ENCODE measurements at places on chromosomes 2 and 18.

DNA sequence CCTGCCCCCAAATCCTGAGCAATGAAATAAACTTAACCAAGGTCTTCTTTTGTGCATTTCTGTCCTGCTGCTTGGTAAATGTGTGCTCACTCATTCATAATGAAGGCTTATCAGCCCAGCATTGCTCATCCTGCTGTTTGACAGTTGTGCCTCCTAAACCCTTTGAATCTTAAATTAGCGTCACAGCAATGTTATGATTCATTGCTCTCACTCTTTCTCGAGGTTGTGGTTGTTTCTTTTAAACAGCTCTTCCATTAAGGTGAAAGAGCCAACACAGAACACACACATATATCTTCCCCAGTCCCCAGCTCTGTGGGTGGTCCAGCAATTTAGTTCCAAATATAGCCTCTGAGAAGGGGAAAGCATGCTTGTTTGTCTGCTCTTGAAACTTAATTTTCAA is 84.0 kb downstream of the EVA1A start:
- no peaks in the 10 kb centered on the region for H3K27me3 ChIP-seq
- no peak for DNase-seq
- H3K27ac ChIP-seq, result no peak overlapping the region
- peaks cover 15% of the 10 kb centered on the region for H3K4me1 ChIP-seq
- H3K4me3 ChIP-seq, result no peak overlapping the region
- no peaks in the 10 kb centered on the region for H3K36me3 ChIP-seq

- H3K4me1 ChIP-seq, result peaks cover 27% of the 10 kb centered on the region
- H3K27ac ChIP-seq, result no peak overlapping the region
- no peak for DNase-seq
- H3K4me3 ChIP-seq, result no peak overlapping the region
- H3K27me3 ChIP-seq, result no peaks in the 10 kb centered on the region
These were observed 81.3 kb downstream of the OSBPL6 start for GRCh38 chr2:178275600-178275999.

DNA sequence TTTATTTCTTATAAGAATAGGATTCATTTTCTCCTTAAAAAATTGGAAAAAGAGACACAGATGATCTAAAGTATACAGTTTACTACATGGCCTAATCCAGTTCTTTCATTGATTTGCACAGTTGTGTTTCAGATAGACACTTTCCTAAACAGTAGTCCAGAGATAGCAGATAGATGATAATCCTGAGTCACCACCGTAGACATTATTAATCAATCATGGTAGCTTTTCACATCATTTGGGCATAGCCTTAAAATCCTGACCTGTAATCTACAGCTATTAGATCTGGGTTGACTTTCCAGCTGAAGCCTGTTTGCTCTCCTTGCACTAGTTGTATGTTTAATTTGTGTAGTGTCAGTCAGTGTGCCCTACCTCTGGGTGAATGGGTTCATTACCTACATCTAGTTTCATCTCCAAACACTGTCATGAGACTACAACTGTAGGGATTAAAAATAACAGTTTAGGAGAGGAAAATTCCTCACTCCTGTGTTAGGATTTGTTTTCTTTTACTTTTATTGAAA is 14.1 kb downstream of the C18orf63 start:
- peaks cover 2% of the 10 kb centered on the region for H3K27me3 ChIP-seq
- H3K27ac ChIP-seq, result no peak overlapping the region
- DNase-seq, result no peak
- no peaks in the 10 kb centered on the region for H3K4me1 ChIP-seq
- no peaks in the 10 kb centered on the region for H3K36me3 ChIP-seq
- H3K4me3 ChIP-seq, result no peak overlapping the region

DNA sequence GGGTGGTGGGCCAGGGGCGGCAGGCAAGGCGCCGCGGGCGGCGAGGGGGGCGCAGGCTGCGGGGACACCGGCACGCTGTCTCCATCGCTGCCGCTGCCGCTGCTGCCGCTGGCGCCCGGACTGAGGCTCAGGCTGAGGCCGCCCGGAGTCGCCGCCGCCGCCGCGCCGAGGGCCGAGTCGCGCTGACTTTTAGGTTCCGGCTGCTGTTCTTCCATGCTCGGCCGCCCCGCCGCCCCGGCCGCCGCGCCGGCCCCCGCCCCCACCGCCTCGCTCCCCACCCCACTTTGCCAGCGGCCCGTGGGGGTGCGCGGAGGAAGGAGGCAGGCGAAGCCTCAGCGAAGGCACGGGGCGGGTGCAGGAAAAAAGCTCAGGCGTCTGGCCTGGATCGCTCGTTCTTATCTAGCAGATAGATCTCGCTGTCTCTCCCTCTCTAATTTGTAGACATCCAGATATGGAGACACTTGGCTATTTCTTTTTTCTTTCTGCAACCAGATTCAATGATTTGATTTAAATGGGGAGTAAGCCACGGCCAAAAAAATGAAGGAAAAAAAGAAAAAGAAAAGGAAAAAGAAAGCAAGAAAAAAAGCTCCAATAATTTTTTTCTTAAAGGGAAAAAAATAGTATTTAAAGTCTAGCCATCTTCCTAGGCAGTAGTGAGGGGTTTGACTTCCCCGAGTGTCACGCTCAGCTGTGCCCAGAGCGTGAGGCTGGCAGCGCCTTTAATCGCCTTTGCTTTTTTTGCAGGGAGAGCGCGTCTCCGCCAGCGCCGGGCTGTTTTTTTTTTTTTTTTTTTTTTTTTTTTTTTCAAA is at the start of gene EN1:
EN1 (minus strand) TSS at position 696 of the 809 bp plus-strand sequence; CDS start at position 215, 481 bp downstream.
- H3K36me3 ChIP-seq, result peaks cover 11% of the 10 kb centered on the region
- peaks cover 22% of the 10 kb centered on the region for H3K4me1 ChIP-seq
- peaks cover 80% of the 10 kb centered on the region for H3K27me3 ChIP-seq
- H3K4me3 ChIP-seq, result peak within 1 kb of the TSS; percentile 41
- no peak within 1 kb of the TSS for H3K27ac ChIP-seq

- H3K4me3 ChIP-seq, result no peak overlapping the region
- peaks cover 16% of the 10 kb centered on the region for H3K27me3 ChIP-seq
- no peak for DNase-seq
- no peaks in the 10 kb centered on the region for H3K4me1 ChIP-seq
These were observed 399.7 kb upstream of the ID2 start for GRCh38 chr2:8281950-8282857.

DNA sequence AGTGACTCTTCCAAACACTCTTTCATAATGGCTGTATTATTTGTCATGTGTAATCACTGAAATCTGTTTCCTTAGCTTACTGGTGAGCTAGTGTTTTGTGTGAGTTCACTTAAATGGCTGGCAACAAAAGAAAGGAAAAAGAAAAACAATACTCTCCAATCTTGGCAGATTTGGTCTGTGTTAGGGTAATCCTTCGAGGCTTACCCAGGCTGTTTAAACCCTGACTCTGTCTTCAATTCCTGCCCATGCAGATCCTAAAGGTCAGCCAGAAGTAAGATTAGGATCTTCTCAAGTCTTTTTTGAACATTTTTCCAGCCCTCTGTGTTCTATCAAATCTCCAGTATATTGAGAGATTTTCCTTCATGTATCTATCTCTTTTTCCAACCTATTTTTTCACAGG is 85.3 kb downstream of the CCDC178 start:
- no peaks in the 10 kb centered on the region for H3K36me3 ChIP-seq
- H3K4me1 ChIP-seq, result no peaks in the 10 kb centered on the region
- H3K27me3 ChIP-seq, result no peaks in the 10 kb centered on the region
- no peak overlapping the region for H3K4me3 ChIP-seq
- H3K27ac ChIP-seq, result no peak overlapping the region

GRCh38 chr18:69128566-69128965 is 272.1 kb upstream of the DOK6 start:
- DNase-seq, result no peak
- H3K27ac ChIP-seq, result no peak overlapping the region
- peaks cover 1% of the 10 kb centered on the region for H3K36me3 ChIP-seq
- no peaks in the 10 kb centered on the region for H3K4me1 ChIP-seq
- H3K27me3 ChIP-seq, result no peaks in the 10 kb centered on the region

GRCh38 chr2:54429811-54430551 is 26.1 kb upstream of the SPTBN1 start:
- no peaks in the 10 kb centered on the region for H3K36me3 ChIP-seq
- H3K4me1 ChIP-seq, result peaks cover 21% of the 10 kb centered on the region
- no peak overlapping the region for H3K27ac ChIP-seq
- DNase-seq, result no peak
- no peaks in the 10 kb centered on the region for H3K27me3 ChIP-seq

GRCh38 chr2:218570850-218571249 is 2.2 kb downstream of the CNOT9 start:
- no peak for DNase-seq
- H3K4me3 ChIP-seq, result peak overlapping the region; percentile 99
- H3K27ac ChIP-seq, result peak overlapping the region; percentile 89
- no peaks in the 10 kb centered on the region for H3K27me3 ChIP-seq

DNA sequence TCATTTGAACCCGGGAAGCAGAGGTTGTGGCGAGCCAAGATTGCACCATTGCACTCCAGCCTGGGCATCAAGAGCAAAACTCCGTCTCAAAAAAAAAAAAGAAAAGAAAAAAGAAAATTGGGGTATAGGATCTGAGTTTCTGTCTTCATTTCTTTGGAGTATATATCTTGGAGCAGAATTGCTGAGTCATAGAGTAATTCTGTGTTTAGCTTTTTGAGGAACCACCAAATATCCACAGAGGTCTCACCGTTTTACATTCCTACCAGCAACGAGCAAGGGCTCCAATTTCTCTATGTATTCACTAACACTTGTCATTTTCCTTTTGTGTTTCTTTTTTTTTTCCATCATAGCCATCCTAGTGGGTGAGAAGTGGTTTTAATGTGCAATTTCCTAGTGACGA is 87.6 kb upstream of the TEX51 start:
- H3K27ac ChIP-seq, result no peak overlapping the region
- no peak overlapping the region for H3K4me3 ChIP-seq
- H3K36me3 ChIP-seq, result no peaks in the 10 kb centered on the region
- H3K4me1 ChIP-seq, result peaks cover 4% of the 10 kb centered on the region

DNA sequence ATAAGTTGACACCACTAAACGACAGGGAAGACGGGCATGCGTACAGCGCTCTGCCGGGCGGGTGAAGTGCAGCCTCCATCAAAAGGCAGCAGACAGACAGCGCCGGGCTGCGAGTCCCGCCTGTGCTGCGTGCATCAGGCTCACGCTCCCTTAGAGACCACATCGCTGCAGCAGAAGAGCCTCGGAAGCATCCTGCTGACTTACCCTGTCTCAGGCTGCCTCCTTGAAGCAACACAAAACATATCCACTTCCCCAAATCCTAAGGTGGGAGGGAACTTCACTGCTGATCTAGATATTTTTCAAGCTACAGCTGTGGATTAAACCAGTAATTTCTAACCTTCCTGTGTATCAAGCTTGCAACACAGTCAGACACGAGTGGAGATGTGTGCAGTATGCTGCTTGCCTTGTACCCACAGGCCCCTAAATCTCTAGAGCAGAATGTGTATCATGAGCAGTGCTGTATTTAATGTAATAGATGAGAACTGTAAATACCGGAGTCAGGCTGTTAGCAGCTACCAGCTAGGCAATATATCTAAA is 6.4 kb downstream of the MYT1L start:
- no peak overlapping the region for H3K27ac ChIP-seq
- H3K4me1 ChIP-seq, result no peaks in the 10 kb centered on the region
- peaks cover 34% of the 10 kb centered on the region for H3K27me3 ChIP-seq

- peak overlapping the region; percentile 58 for H3K27ac ChIP-seq
- H3K27me3 ChIP-seq, result no peaks in the 10 kb centered on the region
- H3K4me1 ChIP-seq, result peaks cover 31% of the 10 kb centered on the region
- no peak overlapping the region for H3K4me3 ChIP-seq
- no peak for DNase-seq
- no peaks in the 10 kb centered on the region for H3K36me3 ChIP-seq
These were observed 162.3 kb upstream of the TRIB2 start for GRCh38 chr2:12554224-12555011.

DNA sequence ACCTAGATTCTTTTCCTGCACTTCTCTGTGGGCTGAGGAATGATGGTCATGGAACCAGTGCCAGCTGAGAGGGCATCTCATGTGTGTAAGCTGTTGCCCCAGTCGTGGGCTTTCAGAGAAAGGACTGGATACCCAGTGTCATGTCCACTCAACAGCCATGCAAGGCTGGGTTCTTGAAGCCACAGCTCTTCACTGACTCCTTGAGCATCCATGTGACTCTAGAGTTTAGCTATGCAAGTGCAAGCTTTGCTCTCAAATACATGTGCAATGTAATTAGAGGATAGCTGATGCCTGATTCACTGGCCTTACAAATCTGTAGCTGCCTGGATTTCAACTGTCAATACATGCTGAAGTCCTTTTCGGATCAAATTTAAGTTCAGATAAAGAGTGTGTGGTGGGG is 46.8 kb upstream of the EML6 start:
- no peak for DNase-seq
- no peak overlapping the region for H3K27ac ChIP-seq
- no peaks in the 10 kb centered on the region for H3K27me3 ChIP-seq

- peaks cover 2% of the 10 kb centered on the region for H3K27me3 ChIP-seq
- H3K36me3 ChIP-seq, result no peaks in the 10 kb centered on the region
- DNase-seq, result no peak
These were observed 1040.3 kb downstream of the TSN start for GRCh38 chr2:122795763-122796162.

DNA sequence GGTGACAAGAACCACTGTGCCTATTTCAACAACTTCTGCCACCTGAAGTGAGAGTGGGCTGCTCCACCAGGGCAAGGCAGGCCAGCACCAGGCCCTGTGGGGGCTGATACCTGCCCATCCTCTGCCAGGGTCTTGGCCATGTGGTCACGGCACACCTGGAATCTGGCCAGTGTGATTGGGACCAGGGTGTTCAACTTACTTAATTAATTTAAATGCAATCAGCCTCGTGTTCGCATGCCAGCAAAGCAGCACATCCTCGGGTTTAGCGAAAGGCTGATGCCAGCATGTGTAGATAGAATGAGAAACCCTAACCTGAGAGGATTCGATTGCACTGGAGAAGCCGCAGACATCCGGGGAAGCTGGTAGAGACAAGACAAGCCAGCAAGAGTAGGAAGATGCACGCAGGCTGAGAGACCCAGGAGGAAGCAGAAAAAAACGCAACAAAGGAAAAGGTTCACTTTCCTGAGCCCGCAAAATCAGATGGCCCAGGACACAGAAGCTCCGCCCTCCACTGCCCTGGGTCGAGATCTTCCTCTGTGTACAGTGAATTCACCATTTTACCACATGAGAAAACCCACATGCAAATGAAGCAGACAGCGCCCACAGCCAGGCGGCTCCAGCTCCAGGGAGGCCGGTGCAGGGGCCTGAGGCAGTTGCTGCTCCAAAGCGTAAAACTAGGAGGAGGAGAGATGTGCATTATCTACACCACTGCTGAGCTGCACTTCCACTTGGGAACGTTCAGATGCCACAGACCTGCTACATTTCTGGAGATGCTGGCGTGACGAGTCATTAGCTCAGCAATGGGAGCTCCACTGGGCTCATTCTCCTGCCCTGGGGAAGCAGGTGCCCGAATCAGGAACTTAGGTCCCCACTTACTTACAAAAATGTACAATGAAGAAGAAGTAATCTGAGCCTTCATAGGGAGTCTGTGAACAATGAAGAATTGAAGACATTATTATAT is 92.1 kb downstream of the TMEM18 start:
- no peak overlapping the region for H3K4me3 ChIP-seq
- no peak overlapping the region for H3K27ac ChIP-seq
- peaks cover 2% of the 10 kb centered on the region for H3K27me3 ChIP-seq

DNA sequence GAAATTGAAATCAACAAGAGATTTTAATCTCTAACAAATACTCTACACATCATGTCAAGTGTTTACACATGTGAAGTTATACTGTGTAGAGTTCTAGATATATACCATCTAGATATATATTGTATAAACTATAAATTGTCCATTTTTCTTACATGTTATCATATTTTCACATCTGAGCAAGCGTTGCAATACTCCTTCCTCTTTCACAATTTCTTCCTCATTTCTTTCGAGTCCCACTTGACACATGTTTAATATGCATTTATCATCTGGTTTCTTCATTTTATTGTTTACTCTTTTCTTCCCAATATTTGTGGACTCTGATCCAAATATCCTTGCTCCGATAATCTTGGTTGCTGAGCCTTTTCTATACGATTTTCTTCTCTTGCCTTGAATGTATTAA is 50.2 kb downstream of the UNC80 start:
- H3K36me3 ChIP-seq, result no peaks in the 10 kb centered on the region
- DNase-seq, result no peak
- peaks cover 21% of the 10 kb centered on the region for H3K27me3 ChIP-seq
- H3K4me1 ChIP-seq, result no peaks in the 10 kb centered on the region

All from chondrocyte (in vitro differentiated cells).